ENCODE measurements at places on chromosomes 7 and 10. TPM values are rescaled to one million over a fixed set of nuclear protein-coding genes. Genes with fewer than 3 reads are reported as not detected.

LRIT1 gene
- total RNA-seq, result not detected

OR2A12 gene
- total RNA-seq, result not detected

TRPV6 gene
- total RNA-seq, result not detected

PNLIP gene
- not detected for total RNA-seq

CPVL gene
- total RNA-seq, result not detected

C10orf62 gene
- total RNA-seq, result not detected

WDR86 gene
- 7.6 TPM for total RNA-seq

CLRN3 gene
- not detected for total RNA-seq

HYAL4 gene
- not detected for total RNA-seq

Measured in pericardium fibroblast (primary cell).